ENCODE measurements at places on chromosomes 12 and 14.

DNA sequence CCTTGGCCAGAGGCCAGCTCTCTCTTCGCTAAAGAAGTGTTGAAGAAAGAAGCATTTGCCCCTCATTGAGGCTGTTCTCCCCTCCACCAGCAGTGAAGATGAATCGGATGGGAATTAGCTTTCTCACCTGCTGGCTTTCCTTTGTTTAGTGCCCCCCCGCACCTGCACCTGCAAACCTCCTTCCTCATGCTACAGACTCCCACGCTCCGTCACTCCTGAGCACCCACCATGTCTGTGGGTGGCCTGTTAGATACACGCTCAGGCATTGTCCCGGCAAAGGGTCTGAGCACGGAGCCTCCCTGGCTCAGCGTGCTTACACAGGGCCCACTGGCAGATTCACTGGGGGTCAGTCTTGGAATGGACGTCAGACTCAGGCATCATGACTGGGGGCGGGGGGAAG lies 121.6 kb downstream of the GLT1D1 start:
- DNase-seq = no peak

DNA sequence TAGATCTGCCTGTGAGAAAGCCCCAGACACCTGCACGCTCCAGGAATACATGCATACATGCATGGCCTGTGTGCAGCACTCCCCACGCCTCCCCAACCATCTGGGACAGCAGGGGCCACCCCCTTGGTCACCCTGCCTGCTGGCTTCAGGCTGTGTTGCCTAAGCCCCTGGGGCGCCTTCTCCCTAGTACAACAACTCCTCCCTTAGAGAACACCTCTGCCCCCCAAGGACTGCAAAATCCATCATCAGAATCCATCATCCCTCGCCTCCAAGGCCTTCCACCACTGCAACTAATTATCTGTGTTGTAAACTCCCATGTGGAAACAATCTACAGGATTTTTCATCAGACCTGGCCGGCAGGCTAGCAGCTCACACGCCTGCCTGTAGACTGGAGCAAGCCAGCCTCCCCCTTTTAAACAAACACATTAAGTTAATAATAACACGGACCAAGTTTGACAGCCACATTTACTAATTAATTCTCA lies 36.8 kb downstream of the ZFP36L1 start:
- no peak for DNase-seq

DNA sequence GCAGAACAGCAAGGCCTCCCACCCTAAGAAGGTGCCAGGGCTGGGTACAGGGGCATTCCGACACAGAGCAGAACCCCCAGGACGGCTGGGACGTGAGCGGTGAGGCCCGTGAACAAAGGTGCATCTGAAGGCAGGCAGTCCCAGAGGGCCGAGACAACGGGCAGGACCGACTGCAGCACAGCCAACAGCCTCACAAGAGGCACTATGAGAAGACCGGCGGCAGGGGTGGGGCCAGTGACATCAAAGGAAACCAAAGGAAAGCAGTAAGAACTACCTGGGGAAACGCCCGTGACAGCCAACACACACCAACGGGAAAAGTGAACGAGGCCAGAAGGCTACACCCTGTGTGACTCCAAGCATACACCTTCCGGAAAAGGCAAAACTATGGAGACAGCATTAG lies 9.1 kb downstream of the BTBD6 start:
- DNase-seq = no peak

- DNase-seq = no peak
Measured at GRCh38 chr12:9404469-9405260, 196.5 kb upstream of the PZP start.

All from hypothalamus (tissue), 51 donors.